ENCODE measurements at places on chromosomes 1 and 21.

DNA sequence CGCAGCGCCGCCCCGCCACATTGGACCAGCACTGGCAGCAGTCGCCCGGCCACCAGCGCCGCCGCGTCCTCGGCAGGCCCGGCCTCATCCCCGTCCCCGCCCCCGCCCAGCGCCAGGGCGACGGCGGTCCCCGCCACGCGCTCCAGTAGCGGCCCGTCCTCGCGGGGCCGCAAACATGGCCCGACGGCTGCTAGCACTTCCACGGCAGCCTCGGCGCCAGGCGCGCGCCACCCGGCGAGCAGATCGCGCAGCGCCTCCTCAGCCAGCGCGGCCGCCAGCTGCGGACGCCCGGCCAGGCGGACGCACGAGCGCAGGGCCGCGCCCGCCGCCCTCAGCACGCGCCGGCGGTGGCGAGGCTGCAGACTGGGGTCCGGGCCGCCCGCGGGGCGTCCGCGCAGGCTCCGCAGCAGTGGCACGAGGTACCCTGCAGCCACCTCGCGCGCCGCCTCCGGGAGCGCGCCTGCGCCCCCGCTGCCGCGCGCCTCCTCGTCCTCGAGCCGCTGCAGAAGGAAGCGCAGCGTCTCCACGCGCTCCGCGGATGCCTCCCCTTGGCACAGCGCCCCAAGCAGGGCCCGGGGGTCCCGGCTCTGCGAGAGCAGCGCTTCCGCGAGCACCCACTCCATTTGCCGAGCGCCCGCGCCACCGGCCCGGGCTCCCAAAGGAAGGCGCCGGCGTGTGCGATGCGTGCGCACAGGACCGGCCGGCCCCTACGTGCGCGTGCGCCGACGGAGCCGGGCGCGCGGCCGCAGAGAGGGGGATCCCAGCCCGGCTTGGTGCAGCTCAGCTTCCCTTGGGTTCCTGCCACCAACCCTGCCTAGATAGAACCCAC, at the start of gene TARBP1:
Gene TARBP1, minus strand, starts transcription at position 699 of the 829 bp plus-strand sequence. Its CDS starts 76 bp downstream, at position 623.
- DNase-seq, result peak; percentile 82

GRCh38 chr1:175976865-175977642, 230.0 kb downstream of the COP1 start:
- DNase-seq, result no peak

GRCh38 chr1:226019572-226019971, 20.4 kb upstream of the SDE2 start:
- DNase-seq, result no peak

GRCh38 chr21:35857095-35857494, 203.2 kb downstream of the SETD4 start:
- DNase-seq, result no peak

DNA sequence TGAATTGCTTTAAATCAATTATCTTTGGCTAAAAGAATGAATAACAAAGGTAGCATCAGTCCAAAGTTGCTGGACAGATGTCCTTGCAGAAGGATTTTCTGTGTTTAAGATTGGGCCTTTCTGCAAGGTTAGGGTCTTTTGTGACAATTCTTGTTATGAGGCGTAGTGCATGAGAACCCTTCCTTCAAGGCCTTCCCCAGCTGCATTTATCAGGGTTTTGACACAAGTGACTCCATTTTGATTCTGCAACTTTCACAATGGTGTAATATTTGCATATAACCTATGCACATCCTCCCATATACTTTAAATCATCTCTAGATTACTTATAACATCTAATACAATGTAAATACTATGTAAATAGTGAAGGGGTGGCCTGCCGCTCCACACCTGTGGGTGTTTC, 1.1 kb upstream of the SETD4 start:
- no peak for DNase-seq

DNA sequence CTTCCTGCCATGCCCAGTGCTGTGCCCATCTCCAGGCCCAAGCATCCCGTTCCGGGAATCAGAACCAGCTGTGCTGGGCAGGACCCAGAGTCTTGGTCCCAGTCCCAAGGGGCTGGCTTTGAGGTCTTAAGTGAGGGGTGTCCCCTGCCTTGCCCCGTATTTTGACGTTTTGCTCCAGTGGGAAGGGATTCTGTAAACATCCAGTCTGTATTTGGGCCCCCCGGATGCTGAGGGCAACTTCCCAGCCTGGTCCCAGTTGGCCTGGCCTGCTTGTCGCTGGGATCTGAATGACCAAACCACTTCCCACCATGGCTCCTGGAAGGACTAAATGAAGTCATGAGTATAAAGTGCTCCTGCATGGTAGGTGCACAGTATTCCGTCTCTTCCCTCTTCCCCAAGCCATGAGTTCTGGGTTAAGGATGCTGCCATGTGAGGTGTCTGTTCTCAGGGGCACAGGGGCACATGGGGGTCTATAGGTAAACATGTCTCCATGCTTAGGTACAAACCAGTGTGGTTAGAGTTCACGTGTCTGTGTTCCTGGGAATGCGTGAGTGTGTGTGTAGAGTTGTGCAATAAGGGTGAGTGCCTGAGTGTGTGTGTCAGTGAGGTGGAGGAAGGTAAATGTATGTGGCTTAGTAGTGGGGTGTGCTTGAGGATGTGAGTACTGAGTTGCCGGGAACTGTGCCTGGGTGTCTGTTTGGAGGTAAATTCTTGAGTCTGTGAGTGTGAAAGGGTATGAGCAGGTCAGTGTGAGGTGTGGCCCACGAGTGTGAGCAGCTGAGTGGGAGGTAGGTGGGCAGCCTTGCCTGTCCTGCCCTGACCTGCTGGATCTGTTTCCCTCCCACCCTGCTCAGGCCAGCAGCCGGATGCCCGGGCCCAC, 1.5 kb downstream of the B4GALT2 start:
- DNase-seq, result no peak

DNA sequence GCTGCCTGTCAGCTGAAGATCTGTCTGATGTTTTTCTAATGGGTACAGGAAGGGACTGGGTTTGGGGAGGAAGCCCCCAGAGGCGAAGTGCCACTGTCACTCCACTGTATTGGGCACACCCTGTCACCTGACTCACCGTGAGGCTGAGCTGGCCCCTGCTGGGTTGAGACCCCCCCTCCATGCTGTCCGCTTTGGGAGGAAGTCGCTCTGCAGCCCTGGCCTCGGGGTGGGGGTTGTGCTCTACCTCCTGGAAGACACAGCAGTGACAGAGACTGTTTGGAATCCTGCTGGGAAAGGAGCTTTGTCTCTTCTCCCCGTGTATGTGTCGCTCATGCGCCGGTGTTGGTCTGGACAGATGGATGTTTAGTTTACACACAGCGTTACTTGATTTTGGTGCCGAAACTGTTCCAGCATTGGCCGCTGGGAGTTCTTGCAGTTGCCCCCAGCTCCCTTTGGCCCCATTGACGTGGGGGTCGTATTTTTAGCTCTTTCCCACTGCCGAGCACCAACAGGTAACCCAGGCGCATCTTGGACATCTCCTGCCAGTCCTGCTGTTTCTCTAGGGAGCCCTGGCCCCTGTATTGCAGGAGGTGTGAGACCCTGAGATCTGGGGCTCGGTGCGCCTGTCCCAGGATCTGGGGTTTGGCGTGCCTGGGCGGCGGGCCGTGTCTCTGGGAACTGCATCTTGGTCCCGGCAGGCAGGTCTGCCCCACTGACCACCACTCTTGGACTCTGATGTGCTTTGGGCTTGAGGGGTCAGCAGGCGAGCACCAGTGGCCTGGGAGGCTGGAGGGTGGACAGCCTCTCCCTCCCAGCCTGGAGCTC, 30.3 kb downstream of the SLX9 start:
- DNase-seq, result no peak

DNA sequence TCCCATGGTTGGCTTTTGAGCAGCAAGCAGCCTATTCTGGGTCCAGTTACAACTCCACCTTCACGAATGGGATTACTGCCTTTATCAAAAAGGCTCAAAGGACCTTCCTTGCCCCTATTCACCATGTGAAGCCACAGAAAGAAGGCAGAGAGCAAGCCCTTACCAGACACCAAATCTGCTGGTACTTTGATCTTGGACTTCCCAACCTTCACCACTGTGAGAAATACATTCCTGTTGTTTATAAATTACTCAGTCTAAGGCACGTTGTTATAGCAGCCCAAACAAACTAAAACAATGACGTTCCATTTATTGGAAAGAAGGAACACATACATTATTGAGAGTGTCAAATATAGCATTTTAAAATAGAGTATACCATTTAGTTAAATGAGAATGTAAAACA, 1557.9 kb downstream of the PLA2G4A start:
- no peak for DNase-seq

DNA sequence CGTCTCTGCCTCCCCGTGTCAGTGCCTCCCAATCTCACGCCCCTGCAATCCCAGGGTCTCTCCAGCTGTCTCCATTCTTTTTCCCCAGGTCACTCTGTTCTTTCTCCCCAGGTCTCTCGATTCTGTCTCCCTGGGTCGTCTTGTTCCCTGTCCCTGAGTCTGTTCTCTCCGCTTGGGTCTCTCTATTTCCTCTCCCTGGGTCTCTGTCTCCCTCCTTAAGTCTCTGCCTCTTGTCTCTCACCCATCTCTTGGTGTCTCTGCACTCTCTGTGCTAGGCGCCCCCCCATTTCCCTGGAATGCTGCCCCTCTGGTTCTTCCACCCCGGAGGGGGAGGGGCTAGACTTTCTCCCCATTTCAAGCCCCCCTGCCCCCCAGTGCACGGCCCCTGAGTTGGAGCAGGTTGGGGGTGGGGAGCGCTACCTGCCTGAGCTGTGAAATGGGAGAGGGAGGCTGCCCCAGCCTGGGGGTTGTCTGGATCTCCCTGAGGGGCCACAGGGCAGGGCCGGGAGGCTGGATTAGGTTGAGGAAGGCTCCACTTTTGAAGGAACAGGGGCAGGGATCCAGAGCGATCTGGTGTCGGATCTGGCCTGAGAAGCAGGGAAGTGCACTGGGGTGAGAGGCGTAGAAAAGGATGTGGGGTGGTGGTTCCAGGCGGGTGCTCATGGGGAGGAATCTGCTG, 1.4 kb downstream of the PTPRF start:
- DNase-seq, result no peak

DNA sequence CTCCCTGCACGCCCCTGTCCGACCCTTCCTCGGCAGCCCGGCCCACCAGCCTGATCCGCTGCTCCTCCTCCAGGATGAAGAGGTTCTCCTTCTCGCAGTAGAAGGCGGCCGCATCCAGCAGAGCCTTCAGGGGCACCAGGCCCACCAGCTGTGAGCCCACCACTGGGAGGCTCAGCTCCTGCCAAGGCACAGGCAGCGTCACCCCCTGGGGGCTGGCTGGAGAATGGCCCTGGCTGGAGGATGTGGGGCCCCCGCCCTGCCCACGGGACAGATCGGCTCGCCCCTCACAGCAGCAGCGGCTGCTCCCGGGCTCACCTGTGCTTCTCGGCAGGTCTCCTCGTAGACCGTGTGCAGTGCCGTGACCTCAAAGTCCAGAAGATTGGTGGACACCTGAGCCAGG, 5.3 kb downstream of the FTCD start:
- no peak for DNase-seq

GRCh38 chr1:33455539-33456501, 16.6 kb upstream of the ZSCAN20 start:
- peak; percentile 8 for DNase-seq

DNA sequence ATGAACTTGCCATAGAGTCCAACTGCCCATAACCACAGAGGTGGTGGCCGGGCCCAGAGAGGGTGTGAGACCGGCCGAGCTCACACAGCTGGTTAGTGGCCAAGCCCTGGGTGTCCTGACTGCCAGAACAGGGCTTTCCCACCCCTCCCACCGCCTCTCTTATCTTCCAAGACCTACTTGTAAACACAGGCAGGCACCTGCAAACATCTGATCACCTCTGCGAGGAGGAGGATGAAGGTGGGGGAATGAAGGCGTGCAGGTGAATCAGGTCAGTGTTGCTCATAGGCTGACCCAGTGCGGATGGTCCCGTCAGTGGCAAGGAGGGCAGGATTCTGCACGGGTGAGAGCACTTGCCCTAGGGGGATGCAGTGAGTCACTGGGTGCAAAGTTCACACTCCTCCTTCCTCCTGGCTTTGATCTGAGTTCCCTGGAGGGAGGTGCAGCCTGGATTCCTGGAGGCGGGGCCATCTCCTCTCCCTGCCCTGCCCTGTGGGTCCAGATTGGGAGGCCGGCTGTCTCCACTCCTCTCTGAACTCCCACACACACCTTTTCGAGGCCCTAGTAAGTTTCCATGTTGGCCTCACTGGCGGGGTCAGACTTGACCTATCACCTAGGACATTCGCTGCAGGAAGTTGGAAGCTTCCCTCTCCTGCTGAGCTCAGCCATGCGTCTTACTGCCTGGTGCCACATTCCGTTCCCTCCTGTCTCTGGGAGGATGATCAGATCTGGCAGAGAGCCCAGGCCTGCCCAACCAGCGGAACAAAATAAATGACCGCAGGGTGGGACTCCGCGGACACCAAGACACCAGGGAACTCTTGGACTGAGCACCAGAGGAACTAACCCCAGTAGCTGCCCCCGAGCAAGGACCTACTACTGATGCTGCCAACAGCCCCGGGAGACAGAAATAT, 7.3 kb downstream of the UQCRHL start:
- DNase-seq, result no peak

DNA sequence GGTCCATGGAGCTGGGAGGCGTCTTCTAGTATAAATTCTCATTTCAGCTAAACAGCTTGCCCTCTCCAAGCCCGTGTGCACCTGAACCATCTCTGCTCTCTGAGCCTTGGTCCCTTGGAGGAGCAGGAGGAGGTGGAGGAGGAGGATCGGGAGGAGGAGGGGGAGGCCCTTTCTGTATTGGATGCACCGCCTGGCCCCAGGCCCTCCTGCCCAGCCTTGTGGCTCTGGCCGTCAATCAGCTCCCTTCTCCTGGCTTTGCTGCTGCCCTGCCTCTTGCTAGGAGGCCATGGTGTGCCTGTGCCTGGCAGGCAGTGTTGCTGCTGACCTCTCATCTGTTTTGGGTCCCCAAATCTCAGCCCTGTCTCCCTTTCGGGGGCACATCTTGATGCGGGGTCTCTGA, 9.0 kb downstream of the COL18A1 start:
- DNase-seq, result no peak

- DNase-seq, result no peak
Measured at GRCh38 chr1:22646384-22646783, 3.0 kb downstream of the C1QC start.

GRCh38 chr1:209522826-209523225, 60.7 kb upstream of the CAMK1G start:
- DNase-seq, result no peak

GRCh38 chr1:157409927-157410326, 142.4 kb downstream of the FCRL5 start:
- DNase-seq, result no peak

DNA sequence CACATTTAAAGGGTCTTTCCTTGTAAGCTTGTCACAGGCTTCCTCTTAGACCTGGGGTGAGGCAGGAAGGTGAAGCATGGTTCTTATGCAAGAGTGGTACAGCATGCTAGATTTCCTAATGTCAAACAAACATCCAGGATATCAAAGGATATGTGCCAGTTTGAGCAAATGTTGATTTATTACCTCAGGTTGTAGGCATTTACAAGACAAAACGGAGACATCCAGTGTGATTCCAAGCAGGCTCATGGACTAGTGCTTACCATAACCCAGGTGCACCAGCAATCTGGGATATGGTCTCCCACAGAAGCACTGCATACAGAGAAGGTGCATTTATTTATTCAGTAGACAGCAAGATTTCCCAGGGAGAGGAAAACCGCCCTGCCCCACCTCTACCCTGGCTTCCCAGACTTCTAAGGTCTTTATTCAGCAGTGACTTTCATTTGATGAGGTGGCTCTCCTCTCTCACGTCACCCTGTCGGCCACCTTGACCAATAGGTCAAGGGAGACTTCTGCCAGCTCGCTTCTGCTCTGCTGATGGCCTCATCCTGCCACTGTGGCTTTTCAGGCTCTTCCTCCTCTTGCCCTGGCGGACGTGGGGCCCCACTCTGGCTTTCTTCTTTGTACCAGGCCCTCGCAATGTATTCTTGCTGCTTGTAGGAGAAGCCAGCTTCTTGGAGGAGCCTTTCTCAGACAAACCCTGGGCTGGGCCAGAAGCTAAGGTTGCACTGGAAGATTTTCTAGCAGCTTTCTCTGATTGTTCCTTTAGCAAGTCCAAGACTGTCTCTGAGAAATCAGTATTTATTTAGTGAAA, 25.6 kb downstream of the HHIPL2 start:
- no peak for DNase-seq

GRCh38 chr1:92838519-92838918, 6.7 kb downstream of the RPL5 start:
- no peak for DNase-seq
